ENCODE measurements at places on chromosomes 1 and 21.

- DNase-seq = peak; percentile 87
Measured at GRCh38 chr1:41418857-41419583, 57.8 kb downstream of the FOXO6 start.

- no peak for DNase-seq
Measured at GRCh38 chr21:40080385-40080784, 213.1 kb downstream of the PCP4 start.

GRCh38 chr1:37148663-37149062 is 114.3 kb upstream of the GRIK3 start:
- DNase-seq = no peak

DNA sequence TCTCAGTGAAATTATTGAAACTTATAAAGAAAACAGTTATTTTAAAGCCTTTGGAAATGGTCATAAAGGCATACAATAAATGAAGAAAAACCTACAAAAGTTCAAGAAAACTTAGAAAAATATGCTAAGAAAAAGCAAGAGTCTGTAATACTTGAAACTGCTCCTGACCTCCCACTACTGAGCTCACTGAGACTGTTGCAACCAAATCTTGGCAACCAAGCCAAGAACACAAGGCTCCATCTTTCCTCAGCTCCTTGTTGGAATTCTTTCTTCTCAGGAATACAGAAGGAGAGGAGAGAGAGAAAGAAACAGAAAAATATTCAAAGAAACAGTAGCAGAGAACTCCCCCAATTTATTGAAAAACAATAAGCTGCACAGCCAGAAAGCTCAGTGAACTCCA is 160.5 kb downstream of the RASAL2 start:
- no peak for DNase-seq

DNA sequence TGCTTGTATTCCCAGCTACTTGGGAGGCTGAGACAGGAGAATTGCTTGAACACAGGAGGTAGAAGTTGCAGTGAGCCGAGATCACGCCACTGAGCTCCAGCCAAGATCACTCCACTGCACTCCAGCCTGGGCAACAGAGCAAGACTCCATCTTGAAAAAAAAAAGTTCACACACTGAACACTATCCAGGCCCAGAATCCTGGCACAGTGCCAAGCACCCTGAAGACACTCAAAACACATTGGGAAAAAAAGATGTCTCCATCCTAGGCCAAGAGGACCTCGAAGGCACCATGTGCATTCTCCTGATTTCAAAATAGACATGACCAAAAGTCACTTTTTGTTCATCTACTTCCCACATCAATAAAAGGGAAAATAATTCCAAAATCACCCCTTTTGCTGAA is 38.7 kb downstream of the SLC9A1 start:
- no peak for DNase-seq

- no peak for DNase-seq
Measured at GRCh38 chr1:44355582-44356305, 687 bp upstream of the ERI3 start.

DNA sequence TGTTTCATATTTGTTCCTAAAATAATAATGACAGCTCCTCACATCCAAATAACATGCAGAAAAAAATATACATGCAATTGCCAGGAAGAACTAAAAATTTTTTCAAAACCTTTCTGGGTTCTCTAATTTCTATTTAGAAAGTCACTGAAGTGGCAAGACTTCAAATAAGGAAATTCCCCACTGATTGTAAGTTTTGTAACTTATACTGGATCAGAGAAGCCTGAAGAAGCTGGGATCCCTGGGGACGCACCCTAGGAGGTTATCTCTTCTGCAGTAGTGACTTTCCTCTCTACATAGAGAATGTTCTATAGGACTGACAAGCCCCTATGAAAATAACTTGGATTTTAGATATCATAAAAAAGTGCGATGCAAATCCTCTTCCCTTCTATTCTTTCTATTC is 182.6 kb downstream of the MRPL39 start:
- no peak for DNase-seq

DNA sequence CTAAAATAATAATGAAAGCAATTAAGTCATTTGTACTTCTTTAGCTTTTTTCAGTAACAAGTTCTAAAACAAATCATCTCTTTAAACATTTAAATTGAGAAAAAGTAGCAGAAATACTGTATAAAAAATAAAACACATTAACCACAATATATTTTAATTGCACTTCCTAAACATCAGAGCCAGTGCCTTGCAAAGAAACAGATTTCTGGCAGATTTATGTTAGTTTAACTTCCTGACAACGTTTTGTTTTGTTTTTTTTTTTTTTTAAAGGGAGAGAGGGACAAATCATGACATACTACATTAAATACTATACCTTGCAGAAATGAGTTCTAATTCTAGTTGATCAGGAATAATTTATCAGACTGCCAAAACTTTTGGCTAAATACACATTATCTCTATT is 11.2 kb downstream of the TMEM59 start:
- DNase-seq = no peak

DNA sequence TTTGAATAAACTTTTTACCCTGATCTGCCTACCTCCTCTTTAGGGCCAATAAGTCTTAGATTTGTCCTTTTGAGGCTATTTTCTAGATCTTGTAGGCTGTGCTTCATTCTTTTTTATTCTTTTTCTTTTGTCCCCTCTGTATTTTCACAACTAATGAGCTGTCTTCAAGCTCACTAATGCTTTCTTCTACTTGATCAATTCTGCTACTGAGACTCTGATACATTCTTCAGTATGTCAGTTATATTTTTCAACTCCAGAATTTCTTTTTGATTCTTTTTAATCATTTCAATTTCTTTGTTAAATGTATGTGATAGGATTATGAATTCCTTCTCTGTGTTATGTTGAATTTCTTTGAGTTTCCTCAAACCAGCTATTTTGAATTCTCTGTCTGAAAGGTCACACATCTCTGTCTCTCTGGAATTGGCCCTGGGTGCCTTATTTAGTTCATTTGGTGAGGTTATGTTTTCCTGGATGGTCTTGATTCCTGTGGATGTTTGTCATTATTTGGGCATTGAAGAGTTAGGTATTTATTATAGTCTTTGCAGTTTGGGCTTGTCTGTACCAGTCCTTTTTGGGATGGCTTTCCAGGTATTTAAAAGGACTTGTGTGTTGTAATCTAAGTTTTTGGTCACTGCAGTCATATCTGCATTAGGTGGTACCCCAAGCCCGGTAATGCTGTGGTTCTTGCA is 11.2 kb upstream of the ATG4C start:
- DNase-seq = no peak

DNA sequence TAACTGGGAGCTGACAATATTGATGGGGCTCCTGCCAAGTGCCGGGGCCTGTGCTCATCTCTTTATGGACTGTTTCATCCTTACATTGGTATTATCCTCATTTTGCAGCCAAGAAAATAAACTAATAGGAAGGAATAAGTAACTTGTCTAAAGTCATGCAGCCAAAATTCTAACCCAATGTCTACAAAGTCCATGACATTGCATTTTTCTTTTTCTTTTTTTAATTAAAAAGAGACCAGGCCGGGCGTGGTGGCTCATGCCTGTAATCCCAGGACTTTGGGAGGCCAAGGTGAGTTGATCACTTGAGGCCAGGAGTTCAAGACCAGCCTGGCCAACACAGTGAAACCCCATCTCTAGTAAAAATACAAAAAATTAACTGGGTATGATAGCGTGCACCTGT is 18.8 kb downstream of the DEGS1 start:
- no peak for DNase-seq

GRCh38 chr1:200784576-200784975 is 45.9 kb downstream of the CAMSAP2 start:
- DNase-seq = no peak

- DNase-seq = no peak
Measured at GRCh38 chr1:51266791-51267190, 30.7 kb downstream of the RNF11 start.

GRCh38 chr1:205262731-205263171 is 35.0 kb downstream of the TMCC2 start:
- no peak for DNase-seq

DNA sequence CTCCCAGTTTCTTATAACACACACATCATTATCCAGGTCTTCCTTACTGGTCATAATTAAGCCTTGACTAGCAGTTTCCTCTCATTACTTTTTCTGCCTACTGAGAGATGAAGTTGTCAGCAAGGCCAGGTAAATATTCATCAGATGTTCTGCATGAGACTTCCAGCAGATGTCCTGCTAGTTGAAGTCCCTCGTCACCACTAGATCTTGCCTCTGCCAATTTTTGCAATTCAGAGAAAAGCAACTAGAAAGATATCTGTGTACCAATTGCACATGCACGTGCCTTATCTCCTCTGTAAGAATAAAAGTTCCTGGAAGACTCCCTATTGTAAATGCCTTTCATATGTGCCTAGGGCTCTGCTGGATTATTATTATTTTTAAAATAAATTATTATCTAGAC is 18.3 kb downstream of the ACKR1 start:
- no peak for DNase-seq

DNA sequence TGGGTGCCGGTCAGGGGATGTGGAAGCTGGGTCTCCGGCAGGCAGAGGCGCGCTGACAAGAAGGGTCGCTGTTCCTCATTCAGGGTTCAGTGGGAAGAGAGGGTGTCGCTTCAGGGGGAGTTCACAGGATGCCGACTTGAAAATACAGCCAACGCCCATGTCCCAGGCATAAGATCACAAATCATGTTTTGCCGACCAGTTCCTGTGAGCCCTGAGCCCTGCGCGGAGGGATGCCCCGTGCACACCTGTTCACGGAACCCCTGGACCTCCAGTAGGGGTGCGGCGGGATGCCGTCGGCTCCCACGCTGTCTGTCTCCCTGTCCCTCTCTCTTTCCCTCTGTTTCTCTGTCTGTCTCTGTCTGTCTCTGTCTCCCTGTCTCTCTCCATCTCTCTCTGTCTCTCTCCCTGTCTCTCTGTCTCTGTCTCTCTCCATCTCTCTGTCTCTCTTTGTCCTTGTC is 26.8 kb downstream of the TP73 start:
- DNase-seq = no peak

Data from ureter (tissue), 1 donor.